ENCODE measurements at places on chromosomes 4 and X.

DNA sequence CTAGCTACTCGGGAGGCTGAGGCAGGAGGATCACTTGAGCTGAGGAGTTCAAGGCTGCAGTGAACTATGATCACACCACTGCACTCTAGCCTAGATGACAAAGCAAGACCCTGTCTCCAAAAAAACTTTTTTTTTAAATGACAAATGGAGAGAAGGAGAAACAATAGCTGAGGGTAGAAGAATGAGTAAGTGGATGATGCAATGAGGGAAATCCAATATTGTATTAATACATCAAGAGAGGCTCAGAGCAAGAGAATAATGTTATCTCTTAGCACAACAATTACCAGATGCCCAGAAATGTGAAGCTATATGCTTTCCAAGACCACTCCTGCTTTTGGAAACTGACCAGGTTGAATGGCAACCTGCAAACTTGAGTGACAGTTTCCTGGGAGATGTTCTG is 19.9 kb upstream of the GPR173 start:
- DNase-seq: no peak

DNA sequence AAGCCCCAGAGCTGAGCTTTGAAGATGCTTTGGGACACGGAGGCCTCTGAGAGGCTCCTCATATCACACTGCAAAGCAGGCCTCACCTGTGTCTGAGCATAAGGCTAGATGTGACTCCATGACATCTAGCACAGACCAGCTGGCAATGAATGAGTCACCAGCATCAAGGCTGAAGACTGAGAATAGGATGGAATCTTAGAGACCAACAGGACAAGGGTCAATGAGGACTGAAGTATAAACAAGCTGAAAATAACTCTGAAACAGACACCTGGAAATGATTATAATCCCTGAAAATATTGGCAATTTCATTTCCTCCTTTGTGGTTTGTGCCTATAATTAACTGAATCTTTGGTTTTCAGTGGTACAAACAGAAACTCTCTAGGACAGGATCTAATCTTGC is 87.1 kb upstream of the PRPS1 start:
- no peak for DNase-seq

GRCh38 chr4:11954093-11954492 is 525.4 kb upstream of the HS3ST1 start:
- no peak for DNase-seq

DNA sequence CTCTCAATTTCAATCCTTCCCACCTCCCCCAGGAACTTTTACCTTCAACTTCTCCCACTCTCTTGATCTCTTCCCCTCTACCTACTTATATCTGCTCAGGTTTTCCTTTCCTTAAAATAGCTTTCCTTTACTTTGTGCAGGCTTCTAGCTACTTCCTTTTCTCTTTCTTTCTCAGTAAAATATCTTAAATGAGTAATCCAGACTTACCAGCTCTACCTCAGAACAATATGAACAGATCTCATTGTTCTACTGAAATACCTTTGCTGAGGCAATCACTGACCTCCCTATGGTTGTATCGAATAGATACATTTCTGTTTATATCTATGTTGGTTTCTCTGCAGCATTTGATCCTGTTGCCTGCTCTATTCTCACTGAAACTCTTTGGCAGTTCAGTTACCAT is 86.7 kb upstream of the WDR44 start:
- DNase-seq: no peak

- no peak for DNase-seq
These were observed 47.5 kb upstream of the UGT2B15 start for GRCh38 chr4:68717999-68718398.
